Epithelial cell of prostate (primary cell): ENCODE measurements at places on chromosomes 1 and 21.

DNA sequence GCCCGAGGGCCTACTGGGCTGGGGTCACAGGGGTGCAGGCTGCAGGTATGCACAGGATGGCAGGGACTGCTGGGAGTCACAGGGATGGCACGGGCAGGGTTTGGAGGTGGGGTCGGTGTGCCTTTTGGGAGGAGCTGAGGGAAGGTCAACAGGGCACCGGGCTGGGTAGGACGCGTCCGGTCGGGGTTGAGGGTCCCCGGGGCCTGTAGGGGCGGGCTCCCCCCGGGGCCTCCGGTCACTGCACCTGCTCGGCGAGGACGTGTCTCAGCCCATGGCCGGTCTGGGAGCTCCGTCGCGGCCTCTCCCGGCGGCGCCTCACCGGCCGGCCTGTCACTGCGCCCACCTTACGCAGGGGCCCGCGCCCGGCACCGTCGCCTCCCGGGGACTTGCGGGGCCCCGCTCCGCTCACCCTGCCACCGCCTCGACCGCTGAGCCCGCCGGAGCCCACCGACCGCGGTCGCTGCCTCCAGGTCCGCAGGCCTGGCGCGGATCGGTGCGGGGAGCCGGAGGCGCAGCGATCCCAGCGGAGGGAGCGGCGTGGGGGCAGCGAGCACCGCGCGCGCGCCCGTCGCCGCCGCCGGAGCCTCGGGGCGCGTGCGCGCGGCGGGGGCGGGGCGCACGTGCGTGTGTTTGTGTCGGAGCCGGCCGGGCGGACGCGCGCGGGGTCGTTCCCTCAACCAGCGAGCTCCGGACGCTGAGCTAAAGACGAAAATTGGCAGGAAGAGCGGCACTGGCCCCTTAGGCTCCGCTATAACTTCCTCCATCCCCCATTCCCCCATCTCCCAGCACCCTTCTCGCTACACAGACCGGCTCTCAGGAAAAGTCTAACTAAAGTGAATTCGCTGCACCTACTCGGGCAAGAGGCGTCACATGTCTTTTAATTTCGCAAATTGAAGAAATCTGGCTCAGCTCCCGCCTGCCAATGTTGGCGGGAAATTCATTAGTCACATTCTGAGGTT lies at the start of gene AMIGO1:
Gene AMIGO1 (minus strand): TSS at position 552 of the 959 bp plus-strand sequence. CDS start 815 bp downstream, outside the sequence.
- no peak for DNase-seq

- no peak for DNase-seq
Observed at GRCh38 chr1:3928586-3928985, 28.5 kb upstream of the C1orf174 start.

GRCh38 chr1:215501496-215501895 lies 65.6 kb upstream of the KCTD3 start:
- no peak for DNase-seq

DNA sequence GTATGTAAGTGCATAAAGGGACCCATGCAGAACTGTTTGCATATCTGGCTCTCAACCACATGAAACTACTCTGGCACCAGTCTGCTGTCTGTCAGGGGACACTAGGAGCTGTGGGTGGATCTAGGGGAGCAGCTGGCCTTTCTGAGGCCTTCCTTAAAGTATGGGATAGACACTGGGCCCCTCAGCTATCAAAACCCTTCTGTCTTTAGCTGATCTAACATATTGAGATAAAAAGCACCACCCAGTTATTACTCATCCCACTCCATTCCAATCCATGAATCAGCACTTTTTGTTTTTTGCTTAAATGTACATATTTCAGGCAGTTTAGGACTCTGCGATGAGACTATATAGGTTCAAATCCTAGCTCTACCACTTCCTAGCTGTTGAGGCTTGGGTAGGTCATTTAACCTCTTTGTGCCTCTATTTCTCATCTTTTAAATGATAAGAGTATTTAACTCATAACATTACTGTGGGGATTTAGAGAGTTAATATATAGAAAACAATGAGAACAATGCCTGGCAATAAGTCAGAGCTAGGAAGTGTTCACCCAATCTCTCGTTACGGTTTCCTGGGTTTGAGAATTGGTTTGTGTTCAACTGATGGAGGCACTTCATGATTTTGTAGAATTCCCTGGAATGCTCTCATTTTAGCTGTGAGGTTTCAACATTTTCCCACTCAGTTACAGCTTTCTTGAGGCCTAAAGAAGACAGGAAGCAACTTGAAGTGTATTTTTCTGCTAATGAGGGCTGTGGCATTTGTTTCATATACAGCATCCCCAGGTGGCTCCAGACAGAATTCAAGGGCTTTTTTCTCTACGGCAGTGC lies 68.9 kb downstream of the LRIG2 start:
- DNase-seq: no peak

DNA sequence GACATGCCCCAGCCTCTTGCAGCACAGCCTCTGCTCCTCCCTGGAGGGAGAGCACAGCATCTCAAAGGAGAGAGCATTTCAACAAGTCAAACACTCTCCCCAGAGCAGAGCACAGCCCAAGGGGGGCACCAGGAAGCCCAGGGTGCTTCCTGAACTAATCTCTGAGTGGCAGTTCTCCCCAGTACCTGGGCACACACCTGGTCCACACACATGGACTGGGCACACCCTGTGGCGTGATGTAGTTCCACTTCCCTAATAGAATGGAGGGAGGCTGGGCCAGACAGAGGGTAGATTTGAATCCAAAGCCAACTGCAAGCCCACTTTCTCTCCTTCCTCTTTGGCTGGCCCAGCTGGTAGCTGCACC lies 55.5 kb downstream of the CD46 start:
- no peak for DNase-seq

DNA sequence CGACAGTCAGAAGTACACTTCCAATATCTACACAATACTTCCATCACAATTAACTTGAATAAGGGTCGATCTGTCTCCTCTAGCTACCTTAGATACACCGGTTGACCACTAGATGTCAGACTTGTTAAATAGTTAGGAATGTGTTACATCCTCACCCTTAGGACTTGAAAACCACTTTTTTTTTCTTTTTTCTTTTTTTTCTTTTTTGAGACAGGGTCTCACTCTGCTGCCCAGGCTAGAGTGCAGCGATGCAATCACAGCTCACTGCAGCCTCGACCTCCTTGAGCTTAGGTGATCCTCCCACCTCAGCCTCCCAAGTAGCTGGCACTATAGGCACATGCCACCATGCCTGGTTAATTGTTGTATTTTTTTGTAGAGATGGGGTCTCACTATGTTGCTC lies 120.4 kb upstream of the GREM2 start:
- peak; percentile 5 for DNase-seq

GRCh38 chr1:113659556-113659955 lies 99.7 kb downstream of the PHTF1 start:
- DNase-seq: no peak

DNA sequence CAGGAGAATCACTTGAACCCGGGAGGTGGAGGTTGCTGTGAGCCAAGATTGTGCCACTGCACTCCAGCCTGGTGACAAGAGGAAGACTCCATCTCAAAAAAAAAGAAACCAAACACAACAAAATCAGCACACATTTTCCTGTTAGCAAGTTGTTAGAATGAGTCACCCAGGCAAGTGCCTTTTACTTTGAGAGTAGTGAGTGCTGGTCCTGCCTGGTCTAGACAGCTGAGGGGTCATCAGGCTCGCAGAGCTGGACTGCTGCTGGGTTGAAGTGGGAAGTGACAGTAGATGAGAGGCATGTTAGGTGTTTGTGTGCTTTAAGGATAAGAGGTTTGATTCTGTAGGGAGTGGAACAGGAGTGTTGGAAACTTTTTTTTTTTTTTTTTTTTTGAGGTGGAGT lies 31.9 kb downstream of the GNPAT start:
- no peak for DNase-seq

GRCh38 chr1:114192328-114192727 lies 38.7 kb upstream of the SYT6 start:
- DNase-seq: no peak

GRCh38 chr21:32772281-32773047 lies 909 bp upstream of the PAXBP1 start:
- DNase-seq: no peak

GRCh38 chr21:39319814-39320332 lies 6.4 kb upstream of the BRWD1 start:
- no peak for DNase-seq

DNA sequence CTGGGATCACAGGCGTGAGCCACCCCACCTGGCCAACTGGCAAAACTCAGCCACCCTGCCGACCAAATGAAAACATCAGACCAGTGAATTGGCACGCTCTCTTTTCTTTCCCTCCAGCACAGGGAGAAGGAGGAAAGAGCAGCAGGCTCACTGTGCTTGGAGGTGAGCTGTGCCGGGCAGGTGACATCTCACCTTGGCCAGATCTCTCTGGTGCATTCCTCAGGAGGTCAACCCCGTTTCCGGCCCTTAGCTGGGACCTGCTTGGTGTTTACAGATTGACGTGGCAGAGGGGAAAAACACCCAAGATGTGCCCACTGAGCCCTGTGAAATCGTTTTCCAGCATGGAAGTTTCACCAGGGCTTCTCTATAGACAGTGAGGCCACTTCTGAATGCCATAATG lies 45.1 kb downstream of the TMEM51 start:
- DNase-seq: no peak

DNA sequence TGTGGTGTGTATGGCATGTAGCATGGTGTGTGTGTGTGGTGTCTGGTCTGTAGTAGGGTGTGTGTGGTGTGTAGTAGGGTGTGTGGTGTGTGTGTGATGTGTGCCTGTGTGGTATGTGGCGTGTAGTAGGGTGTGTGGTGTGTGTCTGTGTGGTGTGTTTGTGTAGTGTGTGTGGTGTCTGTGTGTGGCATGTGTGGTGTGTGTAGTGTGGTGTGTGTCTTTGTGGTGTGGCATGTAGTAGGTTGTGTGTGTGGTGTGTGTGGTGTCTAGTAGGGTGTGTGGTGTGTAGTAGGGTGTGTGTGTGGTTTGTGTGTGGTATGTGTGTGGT lies 85.5 kb downstream of the SYT2 start:
- DNase-seq: no peak

DNA sequence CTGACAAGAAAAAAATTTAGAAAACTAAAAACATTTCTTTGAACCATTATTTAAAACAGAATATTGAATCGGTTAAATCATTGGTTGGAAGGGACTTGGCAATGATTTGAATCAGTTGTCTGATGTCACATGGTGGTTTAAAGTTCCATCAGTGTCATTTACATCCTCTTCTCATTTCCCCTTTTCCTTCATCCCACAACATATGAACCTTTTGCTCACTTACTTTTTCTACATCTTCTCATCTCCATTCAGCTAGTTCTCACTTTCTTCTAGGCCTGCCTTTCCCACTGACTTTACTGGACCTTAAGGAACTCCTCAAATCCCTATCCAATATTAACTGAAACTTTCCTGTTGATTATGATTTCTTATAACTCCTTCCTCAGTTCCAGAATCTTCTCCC lies 58.5 kb downstream of the PHACTR4 start:
- no peak for DNase-seq

DNA sequence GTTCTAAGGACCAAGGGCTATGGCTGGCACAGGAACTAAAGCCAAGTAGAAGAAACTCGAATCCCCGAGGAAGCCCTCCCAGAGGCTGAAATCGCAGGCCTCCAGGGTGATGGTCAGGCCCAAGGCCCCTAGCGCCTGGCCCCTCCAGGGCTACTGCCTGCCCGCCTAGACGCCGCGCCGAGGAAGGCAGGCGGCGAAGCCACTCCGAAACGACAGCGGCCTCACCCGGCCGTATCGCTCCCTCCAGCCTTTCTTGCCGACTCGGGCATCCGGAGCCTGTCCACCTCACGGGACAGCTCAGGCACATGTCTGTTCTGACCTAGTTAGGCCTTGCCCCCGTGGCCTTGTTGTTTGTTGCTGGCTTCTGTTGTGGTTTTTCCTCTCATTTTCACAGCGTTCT lies 9.7 kb upstream of the LHX8 start:
- DNase-seq: no peak

GRCh38 chr1:245953876-245954660 lies 553.0 kb downstream of the SMYD3 start:
- no peak for DNase-seq

DNA sequence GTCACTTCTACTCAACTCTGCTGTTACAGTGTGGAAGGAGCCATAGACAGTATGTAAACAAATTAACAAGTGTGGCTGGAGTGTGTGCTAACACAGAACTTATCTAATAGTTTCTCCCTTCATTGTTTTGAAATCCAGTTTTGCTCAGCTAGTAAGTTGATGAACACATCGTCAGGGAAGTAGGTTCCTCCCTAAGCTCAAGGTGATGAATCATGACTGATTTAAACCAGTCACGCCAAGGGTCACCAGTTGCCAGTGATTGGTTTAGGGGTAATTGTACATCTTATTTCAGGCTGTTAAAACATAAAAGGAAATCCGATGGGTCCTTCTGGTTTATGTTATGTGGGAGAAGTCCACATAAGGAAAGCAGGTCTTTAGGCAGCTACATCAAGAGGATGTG lies 97.0 kb upstream of the CHODL start:
- no peak for DNase-seq

DNA sequence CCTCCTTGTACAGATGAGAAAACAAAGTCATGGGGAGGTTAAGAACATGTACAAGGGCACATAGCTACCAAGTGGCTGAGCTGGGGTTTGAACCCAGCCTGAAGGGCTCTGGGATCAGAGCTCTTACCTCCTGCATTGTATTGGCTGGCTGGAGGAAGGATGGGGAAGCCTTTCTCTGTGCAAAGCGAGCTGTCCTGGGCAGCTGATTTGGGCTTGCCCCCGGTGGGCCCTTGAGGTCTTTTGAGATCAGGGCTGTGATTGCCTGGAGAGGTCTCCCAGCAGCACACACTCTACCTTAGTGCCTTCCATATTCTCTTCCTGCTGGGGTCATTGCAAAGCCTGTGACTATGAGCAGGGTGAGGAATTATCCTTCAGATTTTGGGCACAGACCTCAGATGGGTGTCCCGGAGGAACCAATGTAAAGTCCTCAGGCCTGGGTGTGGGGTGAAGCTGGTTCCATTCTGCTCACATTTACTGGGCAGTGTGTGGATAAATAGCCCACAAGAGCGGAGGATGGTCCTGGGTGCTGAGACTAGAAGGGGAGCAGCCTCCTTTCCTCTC lies 53.3 kb upstream of the EPS8L3 start:
- no peak for DNase-seq

DNA sequence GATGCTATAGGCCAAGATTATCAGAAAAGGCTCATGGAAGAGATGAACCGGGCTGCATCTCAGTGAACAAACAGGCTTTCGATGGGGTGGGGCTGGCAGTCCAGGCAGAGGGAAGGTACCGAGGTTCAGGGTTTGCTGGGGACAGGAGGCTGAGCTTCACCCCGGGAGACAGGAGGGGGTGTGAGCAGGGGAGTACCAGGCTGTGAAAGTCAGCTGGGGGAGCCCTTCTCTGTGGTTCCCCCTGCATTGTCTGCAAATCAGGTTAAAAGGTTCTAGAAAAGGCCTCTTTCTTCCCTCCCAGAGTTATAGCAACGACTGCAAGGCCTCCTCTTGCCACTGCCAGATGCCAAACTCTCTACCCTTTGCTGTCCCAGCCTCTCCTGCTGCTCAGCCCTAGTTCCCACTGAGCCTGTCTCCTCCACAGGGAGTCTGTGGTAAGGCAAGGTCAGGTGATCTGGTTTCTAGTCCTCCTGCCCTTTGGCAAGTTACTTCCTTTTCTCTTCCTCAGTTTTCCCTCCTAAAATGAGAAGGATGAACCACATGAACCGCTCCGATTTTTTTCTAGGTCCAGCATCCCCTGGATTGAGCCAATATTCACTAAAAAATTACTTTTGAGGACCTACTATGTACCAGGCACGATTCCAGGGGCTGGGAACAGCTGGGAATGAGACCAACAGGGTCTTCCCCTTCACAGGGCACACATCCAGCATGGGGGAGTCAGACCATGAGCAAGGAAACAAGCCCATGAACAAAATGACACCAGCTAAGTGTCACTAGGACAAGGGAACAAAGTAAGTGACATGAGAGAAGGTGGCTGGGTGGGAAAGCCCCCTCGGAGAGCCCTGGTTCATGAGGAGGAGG lies 7.2 kb downstream of the LAD1 start:
- no peak for DNase-seq

- no peak for DNase-seq
Observed at GRCh38 chr1:156980551-156980950, 60.1 kb downstream of the LRRC71 start.

GRCh38 chr21:37032877-37033471 lies 26.5 kb downstream of the RIPPLY3 start:
- DNase-seq: peak; percentile 8
